Stimulated activated CD8-positive, alpha-beta memory T cell treated with anti-CD3 and anti-CD28 coated beads, Interleukin-2, amount 100 ng/mL, for 1 hour (primary cell): ENCODE measurements at places on chromosomes 7 and 10.

GRCh38 chr7:108598914-108599580, 29.4 kb downstream of the DNAJB9 start:
- DNase-seq: no peak

GRCh38 chr7:154744256-154744860, 258.6 kb downstream of the PAXIP1 start:
- DNase-seq: no peak

- no peak for DNase-seq
Measured at GRCh38 chr10:11189582-11190376, 172.1 kb downstream of the CELF2 start.

DNA sequence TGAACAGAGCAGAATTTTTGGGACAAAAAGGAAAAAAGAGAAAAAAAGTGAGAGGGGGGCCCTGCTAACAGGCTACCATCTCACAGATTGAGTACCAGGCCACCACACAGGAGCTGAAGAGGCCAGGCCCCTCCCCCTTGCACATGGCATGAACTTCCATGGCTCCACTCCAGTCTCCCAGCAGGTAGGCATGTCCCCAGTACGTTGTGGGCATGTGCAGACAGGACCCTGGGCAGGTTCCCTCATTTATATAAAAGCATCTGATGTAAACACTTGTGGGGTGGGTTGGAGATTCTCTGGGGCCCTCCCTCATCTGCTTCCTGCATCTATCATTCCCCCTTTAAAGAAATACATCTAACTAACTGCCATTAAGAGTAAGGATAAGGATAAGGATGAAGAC, 45.0 kb upstream of the AKR1C1 start:
- no peak for DNase-seq
